ENCODE measurements at places on chromosomes 4 and X. TPM values are rescaled to one million over a fixed set of nuclear protein-coding genes. Genes with fewer than 3 reads are reported as not detected.

Gene ZNF518B
- total RNA-seq: not detected

Gene EDA2R
- total RNA-seq: 0.53 TPM

Gene MEPE
- not detected for total RNA-seq

Gene PHEX
- total RNA-seq: 0.18 TPM

Gene FGF2
- total RNA-seq: not detected

Gene LNX1
- total RNA-seq: 9.4 TPM

Gene SCD5
- 0.13 TPM for total RNA-seq

Gene LONRF3
- total RNA-seq: 14.2 TPM

Gene PDGFRA
- not detected for total RNA-seq

Gene RNF128
- 61.5 TPM for total RNA-seq

Gene CFI
- not detected for total RNA-seq

Gene DMD
- not detected for total RNA-seq

Gene GAGE12E
- not detected for total RNA-seq

Gene UGT2A3
- 0.10 TPM for total RNA-seq

Gene MAD2L1
- 83.3 TPM for total RNA-seq

Gene LDB2
- total RNA-seq: not detected

Gene GPR173
- not detected for total RNA-seq

Gene SHROOM4
- 3.8 TPM for total RNA-seq

Gene ASB5
- total RNA-seq: not detected

Gene SLC6A14
- total RNA-seq: 0.13 TPM

Gene ENPEP
- total RNA-seq: 0.61 TPM

Gene RBMXL3
- not detected for total RNA-seq

Gene MAP3K15
- 0.26 TPM for total RNA-seq

Gene AFM
- total RNA-seq: not detected

Data from HT-29 (cell line).